Calu3 (cell line): ENCODE measurements at places on chromosomes 6 and 20. TPM values are rescaled to one million over a fixed set of nuclear protein-coding genes. Genes with fewer than 3 reads are reported as not detected.

Gene C20orf202
- total RNA-seq = 0.22 TPM in 1 of 2 replicates, not detected in the other

Gene RFX6
- not detected in 2 replicates for total RNA-seq

Gene LGSN
- not detected in 2 replicates for total RNA-seq

GRCh38 chr6:14312587-14312986 lies 195.0 kb downstream of the CD83 start:
- DNase-seq = no peak

- no peak for DNase-seq
Measured at GRCh38 chr20:43958626-43959025, 44.0 kb downstream of the TOX2 start.

GRCh38 chr6:15810618-15811017 lies 147.8 kb upstream of the DTNBP1 start:
- DNase-seq = no peak

DNA sequence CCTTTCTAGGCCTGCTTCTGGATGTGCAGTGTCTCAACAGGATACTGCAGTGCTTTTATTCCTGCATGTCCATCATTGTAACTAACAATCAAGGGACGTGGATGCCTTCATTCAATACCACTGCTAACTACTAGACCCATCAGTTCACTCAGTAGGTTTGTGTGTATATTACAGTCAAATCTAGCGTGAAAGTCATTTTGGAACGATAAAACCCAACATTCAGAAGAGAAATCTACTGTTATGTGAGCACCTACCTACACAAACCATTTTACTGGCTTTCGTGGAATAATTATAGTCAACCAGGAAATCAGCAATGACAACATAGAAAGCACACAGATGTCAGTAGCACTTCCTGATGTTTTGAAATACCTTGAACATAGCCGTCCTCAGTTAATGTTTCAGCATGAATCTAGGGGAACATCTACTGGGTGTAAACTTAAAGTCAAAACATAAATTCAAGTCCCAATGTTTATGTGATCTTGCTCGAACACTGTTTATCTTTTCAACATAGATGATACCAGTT lies 270.6 kb downstream of the FARS2 start:
- DNase-seq = no peak

GRCh38 chr6:106727480-106728149 lies 98.2 kb downstream of the QRSL1 start:
- no peak for DNase-seq

DNA sequence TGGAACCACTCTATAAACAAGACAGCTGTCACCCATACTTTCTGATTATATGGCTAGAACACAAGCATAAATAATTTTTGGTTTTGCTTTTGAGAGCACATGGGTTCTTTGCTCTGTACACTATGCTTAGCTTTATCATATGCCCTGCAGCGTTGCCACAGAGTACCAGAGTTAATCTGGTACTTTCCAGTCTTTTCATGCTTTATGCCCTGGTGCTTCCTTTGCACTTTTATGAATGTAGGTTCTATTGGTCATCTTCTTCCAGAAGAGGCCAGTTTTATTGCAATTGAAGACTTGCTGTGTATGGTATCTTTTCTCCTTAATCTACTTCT lies 20.8 kb downstream of the SHLD1 start:
- DNase-seq = no peak
